ENCODE measurements at places on chromosomes 5 and 9. TPM values are rescaled to one million over a fixed set of nuclear protein-coding genes. Genes with fewer than 3 reads are reported as not detected.

The MAMDC2 gene
- 4.6 TPM for total RNA-seq

The WWC1 gene
- total RNA-seq = 28.2 TPM

The IL5 gene
- total RNA-seq = not detected

GRCh38 chr5:157993986-157994691 is 135.2 kb upstream of the CLINT1 start:
- DNase-seq = no peak

GRCh38 chr5:162817364-162817763 is 620.0 kb upstream of the CCNG1 start:
- DNase-seq = no peak

DNA sequence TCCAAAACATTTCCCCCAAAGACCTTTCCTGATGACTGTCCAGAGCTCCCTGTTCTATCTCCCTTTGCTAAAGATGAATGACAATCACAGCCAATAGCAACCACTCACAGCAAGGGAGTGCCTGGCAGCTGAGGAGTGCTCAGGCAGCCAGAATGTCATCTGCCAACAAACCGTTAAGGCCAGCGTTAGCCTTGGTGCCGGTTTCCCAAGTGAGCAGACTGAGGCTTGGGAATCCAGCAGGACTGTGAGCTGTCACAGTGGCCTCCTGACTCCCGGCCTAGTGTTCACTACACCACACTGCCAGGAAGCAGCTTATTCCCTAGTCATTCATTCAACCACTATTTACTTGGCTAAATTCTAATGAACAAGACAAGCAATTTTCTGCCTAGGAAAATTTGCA is 24.7 kb downstream of the STK10 start:
- no peak for DNase-seq

DNA sequence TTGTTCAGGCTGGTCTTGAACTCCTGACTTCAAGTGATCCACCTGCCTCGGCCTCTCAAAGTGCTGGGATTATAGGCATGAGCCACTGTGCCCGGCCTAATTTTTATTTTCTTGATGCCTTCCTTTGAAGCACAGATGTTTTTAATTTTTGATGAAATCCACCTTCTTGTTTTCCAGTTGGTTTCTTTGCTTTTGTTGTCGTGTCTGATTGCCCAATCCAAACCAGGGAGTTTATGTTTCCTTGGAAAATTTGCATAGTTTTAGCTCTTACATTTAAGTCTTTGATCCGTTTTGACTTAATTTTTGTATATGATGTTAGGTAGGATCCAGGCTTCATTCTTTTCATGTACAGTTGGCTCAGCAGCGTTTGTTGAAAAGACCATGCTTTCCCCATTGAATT is 15.2 kb downstream of the EHMT1 start:
- no peak for DNase-seq

GRCh38 chr5:76319673-76320072 is 83.4 kb upstream of the IQGAP2 start:
- DNase-seq = no peak

DNA sequence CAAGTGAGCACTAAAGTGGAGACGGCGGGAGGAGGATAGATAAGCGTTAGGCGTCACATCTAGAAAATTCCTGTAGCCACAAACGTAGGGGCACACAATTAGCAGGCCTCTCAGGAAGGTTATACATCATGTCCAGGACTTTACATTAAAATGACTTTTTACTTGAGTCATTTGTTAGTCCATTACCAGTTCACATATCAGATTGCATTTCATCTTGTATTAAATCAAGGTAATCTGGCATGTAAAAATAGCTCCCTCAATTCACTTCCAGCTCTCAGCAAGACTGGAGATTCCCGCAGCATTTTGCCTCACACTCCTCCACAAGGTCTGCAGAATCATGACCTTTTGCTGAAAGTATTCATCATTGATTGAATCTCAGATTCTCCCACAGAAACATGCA is 118.8 kb downstream of the PRDM6 start:
- DNase-seq = no peak

All from H9 (cell line).